ENCODE measurements at places on chromosomes 11 and 22.

DNA sequence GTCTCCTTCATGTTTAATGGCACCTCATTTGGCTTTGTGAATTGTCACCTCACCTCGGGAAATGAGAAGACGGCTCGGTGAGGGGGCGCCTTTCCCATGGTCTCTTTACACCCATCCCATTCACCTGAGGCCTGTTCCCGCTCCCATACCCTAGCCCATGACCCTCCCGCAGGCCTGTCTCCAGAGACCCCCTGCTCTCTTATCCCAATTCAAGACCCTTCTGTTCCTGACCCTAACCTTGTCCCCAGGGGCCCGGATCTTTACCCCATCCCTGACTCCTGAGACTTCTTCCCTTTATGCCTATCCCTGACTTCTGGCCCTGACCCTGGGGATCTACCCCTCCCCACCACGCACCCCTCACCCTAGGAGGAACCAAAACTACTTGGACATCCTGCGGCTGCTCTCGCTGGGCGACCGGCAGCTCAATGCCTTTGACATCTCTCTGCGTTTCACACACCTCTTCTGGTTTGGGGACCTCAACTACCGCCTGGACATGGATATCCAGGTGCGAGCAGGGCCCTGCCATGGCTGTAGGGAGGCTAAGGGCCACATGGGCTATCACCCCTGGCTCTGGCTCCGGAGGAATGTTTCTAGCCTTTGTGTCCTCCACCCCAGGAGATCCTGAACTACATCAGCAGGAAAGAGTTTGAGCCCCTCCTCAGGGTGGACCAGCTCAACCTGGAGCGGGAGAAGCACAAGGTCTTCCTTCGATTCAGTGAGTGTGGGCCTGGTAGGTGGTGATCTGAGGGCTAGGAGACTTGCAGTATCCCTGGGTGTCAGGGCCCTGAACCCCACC lies 7.9 kb downstream of the INPPL1 start:
- DNase-seq: no peak

DNA sequence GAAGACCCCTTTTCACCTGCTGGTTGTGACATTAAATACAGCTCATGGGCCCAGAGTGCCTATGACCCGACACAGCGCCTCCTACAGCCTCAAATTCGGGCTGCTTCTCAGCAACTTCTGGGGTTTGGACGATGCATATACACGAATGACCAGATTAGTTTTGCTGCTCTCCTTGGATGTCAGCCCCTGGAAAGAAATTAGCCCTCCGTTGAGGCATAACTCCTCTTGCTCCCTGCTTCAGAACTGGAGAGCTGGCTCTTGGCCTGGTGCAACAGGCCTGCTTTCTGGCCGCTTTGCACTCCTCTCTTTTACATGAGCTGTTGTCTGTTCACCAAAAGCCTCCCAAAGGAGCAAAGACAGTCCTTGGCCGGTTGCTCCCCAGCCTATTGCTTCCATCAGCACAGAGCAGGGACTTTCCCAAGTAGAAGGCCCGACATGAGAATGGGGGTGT lies 3.3 kb downstream of the TECTA start:
- no peak for DNase-seq

DNA sequence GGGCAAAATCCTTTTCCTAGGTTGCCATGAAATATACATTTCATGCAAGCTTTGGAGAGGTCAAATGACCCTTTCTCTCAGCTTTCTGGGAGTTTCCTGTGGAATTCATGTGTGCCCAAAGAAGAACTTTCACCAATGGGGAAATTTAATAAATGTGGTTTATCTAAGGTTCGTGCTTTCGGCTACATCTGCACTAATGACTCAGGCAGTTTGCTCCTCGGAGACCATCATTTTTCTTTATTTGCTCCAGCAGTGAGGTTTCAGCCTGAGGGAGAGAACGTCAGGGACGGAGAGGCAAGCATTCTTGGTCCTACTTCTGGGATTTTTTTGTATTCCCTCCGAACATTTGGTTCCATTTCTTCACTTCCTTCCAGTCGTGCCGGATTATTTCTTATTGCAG lies 85.2 kb downstream of the FLI1 start:
- DNase-seq: peak; percentile 68

GRCh38 chr11:11662578-11662977 lies 40.8 kb upstream of the GALNT18 start:
- no peak for DNase-seq

DNA sequence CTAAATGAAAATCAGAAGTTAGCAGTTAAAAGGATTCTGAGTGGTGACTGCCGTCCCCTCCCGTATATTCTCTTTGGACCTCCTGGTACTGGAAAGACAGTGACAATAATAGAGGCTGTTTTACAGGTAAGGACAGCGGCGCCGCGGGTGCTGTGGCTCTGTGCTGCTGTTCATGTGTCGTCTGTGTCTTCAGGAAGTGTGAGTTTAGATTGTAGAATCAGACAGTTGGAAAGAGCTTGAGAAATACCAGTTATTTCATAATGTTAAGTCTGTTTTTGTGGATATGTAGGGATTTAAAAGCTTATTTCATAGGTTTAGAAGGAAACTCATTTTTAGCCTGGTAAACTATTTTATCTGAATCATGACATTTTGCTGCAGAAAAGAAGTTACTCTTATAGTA lies 27.4 kb upstream of the PANX2 start:
- DNase-seq: no peak

Data from IMR-90 (cell line).